ENCODE measurements at places on chromosomes 7 and 10.

DNA sequence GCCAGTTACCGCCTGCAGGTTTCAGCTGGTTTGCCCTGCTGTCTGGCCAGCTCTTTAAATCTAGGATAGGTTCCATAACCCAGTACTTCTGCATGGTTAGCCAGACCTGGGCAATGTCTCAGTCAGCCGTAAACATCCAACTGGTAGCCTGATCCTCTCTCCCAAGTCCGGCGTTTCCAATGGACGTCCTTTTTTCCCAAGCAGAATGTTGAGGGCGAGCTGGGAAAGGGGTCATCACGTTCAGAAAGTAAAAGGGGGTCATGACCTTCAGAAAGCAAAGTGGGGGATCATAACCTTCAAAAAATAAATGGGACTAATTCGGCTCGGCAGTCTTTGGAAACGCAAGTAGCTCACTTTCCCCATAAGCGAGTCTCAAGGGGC, 430 bp downstream of the PON3 start:
- DNase-seq: no peak

DNA sequence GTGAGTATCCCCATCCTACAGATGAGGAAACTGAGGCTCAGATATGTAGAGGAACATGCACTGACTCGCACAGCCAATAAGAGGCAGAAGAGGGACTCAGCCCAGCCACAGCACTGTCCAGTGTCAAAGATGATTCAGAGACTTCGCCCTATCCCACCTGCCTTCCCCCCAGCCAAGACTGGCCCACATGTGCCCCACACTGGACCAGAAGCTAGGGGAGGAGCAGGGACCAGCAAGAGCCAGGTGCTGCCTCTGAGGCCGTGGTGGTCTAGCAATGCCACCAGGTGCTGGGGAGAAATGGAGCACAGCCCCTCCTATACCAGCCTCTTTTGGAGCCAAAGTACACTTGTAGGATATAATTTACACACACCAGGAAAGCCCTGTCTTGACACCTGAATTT, 22.3 kb downstream of the GRID1 start:
- peak; percentile 6 for DNase-seq

- no peak for DNase-seq
Observed at GRCh38 chr7:55053651-55054571, 35.1 kb downstream of the EGFR start.

- DNase-seq: no peak
Observed at GRCh38 chr7:51867117-51867516, 550.5 kb upstream of the COBL start.

- no peak for DNase-seq
Observed at GRCh38 chr7:141550386-141551093, 670 bp upstream of the AGK start.

DNA sequence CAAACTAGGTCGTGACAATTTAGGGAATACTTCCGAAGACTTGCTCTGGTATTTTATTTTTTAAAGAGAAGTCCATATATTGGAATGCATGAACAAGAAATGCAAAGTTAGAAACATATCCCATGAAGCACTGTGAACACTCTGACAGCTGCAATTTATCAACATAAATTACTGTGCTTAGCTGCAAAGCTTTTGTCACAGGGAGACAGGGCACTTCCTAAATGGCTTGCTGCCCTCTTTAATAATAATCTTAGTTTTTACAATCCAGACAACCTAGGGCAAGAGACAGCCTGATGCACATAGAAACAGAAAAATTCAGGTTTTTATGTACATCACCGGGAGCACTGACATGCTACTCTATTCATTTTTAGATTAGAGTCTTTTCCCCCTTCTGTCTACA, 78.3 kb upstream of the NOBOX start:
- DNase-seq: no peak

DNA sequence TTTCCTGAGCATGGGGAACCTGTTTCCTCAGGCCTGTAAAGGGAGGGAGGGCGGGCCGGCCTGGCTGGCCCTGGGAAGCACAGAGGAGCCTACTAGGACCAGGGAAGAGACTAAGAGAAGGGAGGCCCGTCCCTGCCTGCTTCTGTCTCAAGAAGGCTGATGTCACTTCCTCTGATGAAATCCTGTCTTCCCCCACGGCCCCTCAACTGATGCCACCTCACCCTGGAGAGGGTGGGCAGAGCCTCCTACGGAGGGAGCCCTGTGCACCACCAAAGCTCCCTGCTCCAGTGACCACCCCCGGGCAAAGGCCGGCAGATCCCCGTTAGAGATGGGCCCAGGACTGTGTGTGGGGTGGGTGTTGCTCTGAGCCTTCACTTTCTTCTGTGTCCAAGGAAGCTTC, 1.0 kb upstream of the PILRA start:
- no peak for DNase-seq

GRCh38 chr7:154912871-154913637, 89.9 kb downstream of the PAXIP1 start:
- DNase-seq: no peak

DNA sequence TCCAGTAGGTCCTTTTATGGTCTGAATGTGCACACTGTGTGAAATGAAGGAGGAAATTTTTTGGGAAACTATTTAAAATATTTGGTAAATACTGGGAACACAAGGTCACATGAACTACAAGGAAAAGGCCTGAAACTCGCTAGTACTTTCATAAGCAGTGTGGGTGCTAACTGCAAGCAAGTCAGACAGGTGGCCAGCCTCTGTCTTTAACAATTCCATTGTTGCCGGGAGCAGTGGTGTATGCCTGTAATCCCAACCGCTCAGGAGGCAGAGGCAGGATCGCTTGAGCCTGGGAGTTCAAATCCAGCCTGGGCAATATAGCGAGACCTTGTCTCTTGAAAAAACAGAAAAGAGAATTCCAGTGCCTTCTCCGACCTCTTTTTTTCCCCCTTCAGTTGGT, 37.5 kb downstream of the SMURF1 start:
- no peak for DNase-seq

DNA sequence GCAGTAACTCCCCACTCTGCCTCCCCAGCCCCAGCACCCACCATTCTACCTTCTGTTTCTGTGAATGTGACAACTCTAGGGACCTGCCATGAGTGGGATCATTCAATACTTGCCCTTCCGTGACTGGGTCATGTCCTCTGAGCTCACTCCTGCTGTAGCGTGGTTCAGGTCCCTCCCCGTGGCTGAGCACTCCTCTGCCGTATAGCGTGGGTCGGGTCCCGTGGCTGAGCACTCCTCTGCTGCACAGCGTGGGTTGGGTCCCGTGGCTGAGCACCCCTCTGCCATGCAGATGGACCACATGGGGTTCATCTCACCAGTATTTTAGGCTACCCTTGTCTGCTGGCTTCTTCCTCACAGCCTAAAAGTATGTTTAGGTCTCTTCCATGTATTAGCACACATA, 43.0 kb downstream of the INSIG1 start:
- no peak for DNase-seq

DNA sequence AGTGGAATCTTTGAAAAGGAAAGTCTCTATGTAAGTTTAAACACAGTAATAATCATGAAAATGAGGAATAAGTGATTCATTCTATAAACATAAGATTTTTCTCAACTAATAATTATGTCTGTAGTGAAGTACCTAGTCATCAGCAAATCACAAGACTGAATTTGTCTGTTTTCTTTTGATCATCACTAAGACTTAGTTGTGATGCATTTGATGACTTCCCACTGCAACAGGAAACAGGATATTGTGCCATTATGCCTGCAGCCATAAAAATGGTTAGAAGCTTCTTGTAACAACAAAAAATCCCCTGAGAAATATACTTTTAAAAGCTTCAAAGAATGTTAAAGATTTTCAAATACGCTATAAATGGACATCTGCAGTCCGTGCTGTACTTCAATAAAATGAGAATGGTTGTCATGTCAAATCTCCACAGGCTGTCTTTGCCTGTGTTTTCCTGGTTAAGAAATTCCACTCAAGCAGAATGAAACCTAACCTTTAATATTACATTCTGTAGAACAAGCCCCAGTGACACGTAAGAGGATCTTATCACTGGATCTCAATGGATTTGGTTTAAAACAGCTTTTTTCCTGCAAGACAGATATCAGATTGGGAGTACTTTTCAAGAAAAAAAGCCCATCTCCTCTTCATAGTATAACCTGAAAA, 1262.3 kb upstream of the PHF14 start:
- no peak for DNase-seq

DNA sequence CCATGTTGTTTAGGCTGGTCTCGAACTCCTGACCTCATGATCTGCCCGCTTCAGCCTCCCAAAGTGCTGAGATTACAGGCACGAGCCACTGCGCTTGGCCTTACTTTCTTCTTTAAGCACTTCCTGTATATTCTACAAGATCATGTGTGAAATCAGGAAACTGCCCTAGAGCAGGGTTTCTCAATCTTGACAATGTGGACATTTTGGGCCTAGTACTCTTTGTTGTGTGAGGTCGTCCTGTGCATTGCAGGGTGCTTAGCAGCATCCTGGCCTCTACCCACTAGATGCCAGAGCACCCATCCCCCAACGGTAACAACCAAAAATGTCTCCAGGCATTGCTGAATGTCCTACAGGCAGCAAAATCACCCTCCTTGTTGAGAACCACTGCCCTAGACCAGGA, 24.7 kb downstream of the RRP12 start:
- no peak for DNase-seq

- no peak for DNase-seq
Observed at GRCh38 chr10:97116462-97117162, 69.1 kb downstream of the SLIT1 start.

GRCh38 chr7:9718071-9718661, 1255.5 kb upstream of the PHF14 start:
- DNase-seq: no peak

DNA sequence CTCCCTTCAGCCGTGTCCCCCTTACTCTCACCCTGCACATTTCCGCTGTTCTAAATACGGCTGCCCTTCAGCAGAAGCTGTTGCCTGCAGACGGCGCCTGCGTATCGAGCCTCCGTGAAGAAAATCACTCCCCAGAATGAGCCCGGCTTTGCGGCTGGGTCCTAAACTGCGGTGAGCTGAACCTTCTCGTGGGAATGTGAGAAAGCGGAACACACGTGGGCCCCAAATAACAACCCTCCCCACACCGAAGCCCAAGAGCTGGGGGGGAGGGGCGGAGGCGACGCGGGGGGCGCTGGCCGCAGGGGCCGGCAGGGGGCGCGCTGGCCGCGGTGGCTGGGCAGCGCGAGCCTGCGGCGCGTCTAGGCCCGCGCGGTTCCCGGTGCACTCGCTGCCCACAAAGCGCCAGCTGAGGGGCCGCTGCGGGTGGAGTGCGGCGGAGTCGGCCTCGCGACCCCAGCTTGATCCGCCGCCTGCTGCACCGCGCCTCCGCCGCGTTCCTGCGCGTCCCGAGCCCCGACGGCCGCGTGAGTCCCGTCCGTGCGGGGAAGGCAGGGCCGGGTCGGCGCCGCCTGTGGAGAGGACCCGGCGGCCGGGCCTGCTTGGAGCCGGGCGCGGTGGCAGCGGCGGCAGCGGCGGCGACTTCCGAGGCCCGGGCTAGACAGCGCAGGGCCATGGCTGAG, at the start of gene ZNF398:
Gene ZNF398 (plus strand): TSS at position 382 of the 680 bp plus-strand sequence. CDS start 290 bp downstream, at position 672.
- DNase-seq: peak; percentile 83

- no peak for DNase-seq
Observed at GRCh38 chr7:135911099-135911498, 66.1 kb downstream of the MTPN start.

- peak; percentile 86 for DNase-seq
Observed at GRCh38 chr10:30529373-30529998, 95.5 kb downstream of the MAP3K8 start.

DNA sequence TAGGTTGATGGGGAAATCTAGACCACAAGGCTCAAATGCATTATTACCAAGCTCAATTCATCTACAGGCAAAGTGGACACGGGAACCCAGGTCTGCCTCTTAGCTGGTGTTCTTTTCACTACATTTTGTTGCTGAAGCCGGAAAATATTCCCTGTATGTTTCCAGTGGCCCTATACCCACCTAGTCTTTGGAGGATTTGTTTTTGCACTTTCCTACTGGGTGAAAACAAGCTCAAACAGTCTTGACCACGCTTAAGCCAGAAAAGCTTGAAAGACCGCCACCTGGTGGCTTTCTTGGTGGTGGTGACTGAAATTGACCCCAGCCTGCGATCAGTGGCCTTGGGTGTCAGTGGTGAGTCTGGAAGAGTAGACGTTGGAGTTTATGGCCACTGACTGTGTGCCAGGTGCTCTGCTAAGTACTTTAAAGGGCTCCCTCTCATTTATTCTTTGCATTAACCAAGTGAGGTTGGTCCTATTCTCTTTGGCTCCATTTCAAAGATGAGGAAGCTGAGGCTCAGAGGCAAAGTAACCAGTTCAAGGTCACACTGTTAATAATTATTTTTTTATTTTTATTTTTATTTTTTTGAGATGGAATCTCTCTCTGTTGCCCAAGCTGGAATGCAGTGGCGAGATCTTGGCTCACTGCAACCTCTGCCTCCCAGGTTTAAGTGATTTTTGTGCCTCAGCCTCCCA, 11.1 kb upstream of the CRTAC1 start:
- peak; percentile 70 for DNase-seq

DNA sequence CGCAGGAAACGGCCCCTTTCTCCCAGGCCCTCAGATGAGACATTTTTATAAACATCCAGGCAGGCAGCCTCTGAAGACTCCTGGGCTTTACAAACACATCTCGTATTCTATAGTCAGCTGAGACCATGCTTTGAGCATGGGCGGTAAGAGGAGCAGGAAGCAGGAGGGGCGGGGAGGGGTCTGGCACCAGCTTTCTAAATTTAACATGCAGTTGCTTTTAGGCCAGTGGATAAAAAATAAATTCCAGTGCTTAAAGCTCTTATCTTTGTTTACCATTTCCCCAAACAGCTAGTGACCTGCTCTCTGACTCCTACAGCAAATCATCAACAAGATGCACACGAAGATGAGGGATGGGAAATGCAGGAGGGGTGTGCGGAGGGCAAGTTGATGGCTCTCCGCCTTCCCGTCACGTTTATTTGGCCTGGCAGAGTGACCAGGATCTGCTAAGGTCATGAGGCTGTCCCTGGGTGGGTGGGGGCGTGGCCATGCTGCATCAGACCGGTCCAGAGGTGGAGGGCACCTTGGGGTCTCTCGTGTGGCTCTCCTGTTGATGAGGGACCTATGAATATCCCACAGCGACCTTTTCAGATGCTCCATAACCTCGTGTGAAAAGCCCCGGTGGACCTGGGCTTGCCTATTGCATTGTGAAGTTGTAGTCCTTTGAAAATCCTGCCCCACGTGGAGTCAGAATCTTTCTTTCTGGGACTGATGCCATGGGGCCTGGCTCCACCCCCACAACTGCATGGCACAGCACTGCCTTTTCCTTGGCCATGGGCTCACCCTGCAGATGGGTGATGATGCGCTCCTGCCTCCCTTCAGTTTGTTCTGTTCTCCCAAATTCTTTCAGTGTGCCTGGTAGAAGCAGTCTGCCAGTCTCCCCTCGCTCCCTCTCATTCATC, 67.5 kb downstream of the PARP12 start:
- DNase-seq: no peak

GRCh38 chr10:129030603-129030895, 436.5 kb upstream of the MGMT start:
- no peak for DNase-seq

Measured in right lobe of liver (tissue), 6 donors.